ENCODE measurements at places on chromosomes 2 and 18.

DNA sequence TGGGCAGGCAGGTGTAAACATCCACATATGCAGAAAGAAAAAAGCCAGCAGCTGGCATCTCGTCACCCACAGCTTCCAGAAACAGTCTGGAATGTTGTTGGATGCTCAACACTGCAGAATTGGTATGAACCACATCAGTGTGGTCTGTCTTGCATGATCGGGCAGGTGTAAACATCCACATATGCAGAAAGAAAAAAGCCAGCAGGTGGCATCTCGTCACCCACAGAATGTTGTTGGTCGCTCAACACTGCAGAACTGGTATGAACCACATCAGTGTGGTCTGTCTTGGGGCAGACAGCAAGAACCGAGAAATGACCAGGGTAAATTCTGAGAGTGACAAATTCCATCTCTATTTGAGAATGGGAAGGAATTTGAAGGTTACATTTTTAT lies 39.6 kb downstream of the DOCK10 start:
- H3K4me3 ChIP-seq = no peak overlapping the region
- no peak overlapping the region for H3K27ac ChIP-seq
- H3K4me1 ChIP-seq = no peaks in the 10 kb centered on the region
- DNase-seq = no peak
- no peaks in the 10 kb centered on the region for H3K27me3 ChIP-seq

DNA sequence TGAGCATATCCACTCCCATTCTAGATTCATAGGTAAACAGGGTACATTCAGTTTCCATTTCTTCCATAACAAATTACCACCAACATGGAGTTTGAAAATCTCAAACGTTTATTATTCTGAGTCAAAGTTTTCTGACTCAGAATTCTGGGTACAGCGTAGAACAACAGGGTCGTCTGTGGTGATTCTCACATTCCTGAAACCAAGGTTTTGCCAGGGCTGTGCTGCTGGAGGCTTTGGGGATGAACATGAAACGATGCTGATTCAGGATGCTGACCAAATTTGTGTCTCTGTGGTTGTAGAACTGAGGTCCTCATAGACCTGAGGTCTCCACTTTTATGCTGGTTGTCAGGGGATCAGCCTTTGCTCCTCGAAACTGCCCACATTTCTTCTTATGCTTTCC lies 255.7 kb downstream of the DSEL start:
- DNase-seq = no peak
- no peaks in the 10 kb centered on the region for H3K27me3 ChIP-seq
- H3K36me3 ChIP-seq = no peaks in the 10 kb centered on the region
- H3K27ac ChIP-seq = no peak overlapping the region
- no peaks in the 10 kb centered on the region for H3K4me1 ChIP-seq

- DNase-seq = no peak
- H3K4me3 ChIP-seq = peak within 1 kb of the TSS; percentile 71
- no peaks in the 10 kb centered on the region for H3K36me3 ChIP-seq
- no peak within 1 kb of the TSS for H3K27ac ChIP-seq
- H3K4me1 ChIP-seq = no peaks in the 10 kb centered on the region
These were observed at the start of gene PSTPIP2 for GRCh38 chr18:46071653-46072375. Gene PSTPIP2 (minus strand): TSS chr18:46072260. CDS start chr18:46072188, 72 bp downstream.

GRCh38 chr2:64145119-64145518 lies 899 bp upstream of the PELI1 start:
- H3K4me1 ChIP-seq = peaks cover 4% of the 10 kb centered on the region
- H3K4me3 ChIP-seq = no peak overlapping the region
- no peaks in the 10 kb centered on the region for H3K36me3 ChIP-seq
- H3K27me3 ChIP-seq = no peaks in the 10 kb centered on the region
- no peak overlapping the region for H3K27ac ChIP-seq

- no peak for DNase-seq
- H3K4me1 ChIP-seq = peaks cover 12% of the 10 kb centered on the region
- H3K27ac ChIP-seq = no peak overlapping the region
- no peak overlapping the region for H3K4me3 ChIP-seq
- no peaks in the 10 kb centered on the region for H3K36me3 ChIP-seq
These were observed 4.9 kb upstream of the GPC1 start for GRCh38 chr2:240430595-240430994.
